GM20000 (cell line): ENCODE measurements at places on chromosomes 12 and 14.

GRCh38 chr12:117011988-117012805, 87.0 kb downstream of the TESC start:
- DNase-seq, result no peak

GRCh38 chr14:73788701-73789551, 62.7 kb upstream of the PTGR2 start:
- DNase-seq, result no peak

- DNase-seq, result no peak
Observed at GRCh38 chr14:23252006-23252405, 14.3 kb downstream of the RNF212B start.

DNA sequence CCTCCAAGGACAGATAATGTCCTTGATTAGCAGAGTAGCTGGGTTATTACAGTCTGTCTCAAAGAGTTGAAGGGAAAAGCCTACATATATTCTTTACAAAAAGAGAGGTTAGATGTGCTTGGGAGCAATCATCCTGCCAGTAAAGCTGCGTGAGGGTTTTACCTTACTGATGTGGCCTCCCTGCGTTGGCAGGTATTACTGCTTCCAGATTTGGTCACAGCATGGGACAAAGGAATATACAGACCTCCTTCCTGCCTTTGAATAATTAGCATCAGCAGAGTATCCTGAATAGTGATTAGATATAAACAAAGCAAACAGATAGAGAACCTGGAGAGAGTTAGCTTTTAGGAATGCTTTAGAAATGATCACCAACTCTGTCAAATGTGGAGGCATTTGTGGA, 69.6 kb downstream of the TMTC2 start:
- no peak for DNase-seq

DNA sequence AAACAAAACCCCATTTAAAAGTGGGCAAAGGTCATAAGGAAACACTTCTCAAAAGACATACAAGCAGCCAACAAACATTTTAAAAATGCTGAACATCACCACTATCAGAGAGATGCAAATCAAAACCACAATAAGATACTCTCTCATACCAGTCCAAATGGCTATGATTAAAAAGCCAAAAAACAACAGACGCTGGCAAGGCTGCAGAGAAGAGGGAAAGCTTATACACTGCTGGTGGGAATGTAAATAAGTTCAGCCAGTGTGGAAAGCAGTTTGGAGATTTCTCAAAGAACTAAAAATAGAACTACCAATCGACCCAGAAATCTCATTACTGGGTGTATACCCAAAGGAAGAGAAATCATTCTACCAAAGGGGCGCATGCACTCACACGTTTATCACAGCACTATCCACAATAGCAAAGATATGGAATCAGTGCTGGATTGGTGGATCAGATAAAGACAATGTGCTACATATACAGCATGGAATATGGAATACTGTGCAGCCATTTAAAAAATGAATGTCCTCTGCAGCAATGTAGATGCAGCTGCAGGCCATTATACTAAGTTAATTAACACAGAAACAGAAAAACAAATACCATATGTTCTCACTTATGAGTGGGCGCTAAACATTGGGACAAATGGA, 102.1 kb upstream of the DAAM1 start:
- DNase-seq, result no peak
